ENCODE measurements at places on chromosomes 11 and 22. TPM values are rescaled to one million over a fixed set of nuclear protein-coding genes. Genes with fewer than 3 reads are reported as not detected.

ART1 gene
- total RNA-seq = 3.3 TPM

JAM3 gene
- total RNA-seq = 45.1 TPM

KRTAP5-11 gene
- not detected for total RNA-seq

GRAP2 gene
- total RNA-seq = 2.5 TPM

MRGPRG gene
- total RNA-seq = not detected

SAA4 gene
- total RNA-seq = not detected

JRKL gene
- total RNA-seq = 11.7 TPM

C11orf52 gene
- total RNA-seq = 8.2 TPM

IFITM10 gene
- 0.35 TPM for total RNA-seq

FAU gene
- total RNA-seq = 650 TPM
